ENCODE measurements at places on chromosomes 2 and 18. TPM values are rescaled to one million over a fixed set of nuclear protein-coding genes. Genes with fewer than 3 reads are reported as not detected.

VWA3B gene
- total RNA-seq, result not detected

COPS9 gene
- 161 TPM for total RNA-seq

TNFRSF11A gene
- total RNA-seq, result 1.1 TPM

AQP4 gene
- total RNA-seq, result not detected

KCNG2 gene
- total RNA-seq, result not detected

DNAJC27 gene
- total RNA-seq, result 1.8 TPM

SLC16A14 gene
- total RNA-seq, result 0.92 TPM

Measured in foreskin keratinocyte (primary cell).